ENCODE measurements at places on chromosomes 11 and 22.

DNA sequence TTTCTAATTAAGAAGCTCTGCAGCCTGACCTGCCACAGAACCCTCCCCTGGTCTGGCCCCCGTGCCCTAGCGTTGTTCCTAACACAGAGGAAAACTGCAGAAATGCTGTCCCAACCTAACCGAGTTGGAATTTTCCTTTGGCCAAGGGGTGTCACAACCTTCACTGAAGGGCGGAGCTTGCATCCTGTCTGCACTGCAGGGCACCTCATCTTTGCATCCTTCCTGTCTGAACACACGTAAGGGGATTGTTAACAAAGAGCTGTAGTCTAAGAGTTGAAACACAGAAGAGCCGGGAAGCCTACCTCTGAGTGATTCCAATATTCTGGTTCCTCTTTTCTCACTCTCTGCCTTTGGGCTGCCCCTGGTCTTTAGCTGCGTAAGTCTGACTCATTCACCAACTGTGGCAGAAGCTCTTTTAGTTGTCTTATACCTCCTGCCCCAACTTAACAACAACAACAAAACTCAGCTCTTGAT is 1.6 kb downstream of the DIXDC1 start:
- peak; percentile 30 for DNase-seq

GRCh38 chr11:111018566-111018965 is 227.0 kb upstream of the POU2AF2 start:
- DNase-seq = no peak

DNA sequence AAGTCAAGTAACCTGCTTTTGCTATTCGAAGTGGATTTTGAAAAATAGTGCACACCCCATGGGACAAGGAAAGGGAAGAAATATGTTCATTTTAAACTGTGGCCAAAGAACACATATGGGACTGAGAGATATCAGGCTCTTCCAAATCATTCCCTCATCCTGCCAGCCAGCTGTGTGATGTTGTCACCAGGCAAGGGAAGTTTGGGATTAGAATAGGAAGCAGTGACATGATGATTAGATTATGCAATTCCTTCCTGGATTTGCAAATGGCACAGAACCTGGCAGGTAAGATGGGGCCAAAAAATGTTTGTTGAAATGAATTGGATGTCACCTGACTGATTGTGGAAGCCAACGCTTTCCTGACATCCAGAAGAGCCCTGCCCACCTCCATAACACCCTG is 4.9 kb upstream of the SCN3B start:
- DNase-seq = no peak

DNA sequence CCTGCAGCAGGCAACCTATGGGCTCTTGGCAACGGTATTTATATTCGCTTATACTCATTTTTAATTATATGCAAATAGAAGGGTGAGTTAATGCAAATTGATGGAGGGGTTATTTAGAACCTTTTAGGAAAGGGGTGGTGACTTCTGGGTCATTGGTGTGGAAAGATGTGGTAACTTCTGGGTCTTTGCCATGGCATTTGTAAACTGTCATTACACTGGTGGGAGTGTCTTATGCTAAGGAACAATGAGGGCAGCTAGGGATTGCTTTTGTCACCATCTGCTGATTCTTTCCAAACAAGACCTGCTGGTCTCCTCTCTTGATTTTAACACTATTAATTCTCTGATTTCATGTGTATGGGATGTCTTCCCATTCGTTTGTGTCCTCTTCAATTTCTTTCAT is 11.7 kb upstream of the KAT5 start:
- peak; percentile 91 for DNase-seq

DNA sequence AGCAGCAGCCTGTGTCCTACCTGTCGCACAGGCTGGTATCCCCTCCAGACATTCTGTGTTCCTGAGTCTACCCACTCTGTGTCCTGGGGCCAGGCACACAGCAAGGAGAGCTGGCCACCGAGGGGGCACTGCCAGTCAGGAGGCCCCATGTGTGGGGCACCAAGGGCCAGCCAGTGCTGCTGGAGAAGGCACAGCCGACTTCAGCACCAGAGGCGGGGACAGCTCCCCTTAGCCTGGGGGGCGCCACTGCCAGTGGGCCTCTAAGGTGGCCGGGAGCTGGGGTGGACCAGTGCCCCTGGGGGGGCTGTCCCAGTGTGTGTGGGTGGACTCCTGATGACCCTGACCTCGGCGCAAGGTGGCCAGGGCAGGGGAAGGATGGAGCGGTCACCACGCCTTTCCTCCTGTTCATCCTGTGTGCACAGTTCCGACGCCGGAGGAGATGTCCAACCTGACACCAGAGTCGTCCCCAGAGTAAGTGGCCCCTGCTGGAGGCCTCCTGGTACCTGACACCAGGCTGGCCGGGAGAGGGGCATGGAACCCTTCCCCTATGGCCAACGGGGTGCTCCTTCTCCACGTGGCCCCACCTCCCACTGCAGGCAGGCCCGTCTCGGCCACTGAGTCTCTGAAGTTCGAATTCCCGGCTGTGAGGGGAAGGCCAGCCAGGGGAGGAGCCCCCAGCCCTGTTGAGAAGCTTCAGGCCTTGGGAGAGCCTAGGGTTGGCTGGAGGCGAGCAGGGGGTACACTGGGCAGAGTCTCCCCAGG is 35.4 kb downstream of the MOB2 start:
- DNase-seq = no peak

- no peak for DNase-seq
These were observed 9.4 kb upstream of the SLC25A1 start for GRCh38 chr22:19187716-19188563.

- no peak for DNase-seq
These were observed 72.7 kb downstream of the TRIM29 start for GRCh38 chr11:120065176-120065575.

DNA sequence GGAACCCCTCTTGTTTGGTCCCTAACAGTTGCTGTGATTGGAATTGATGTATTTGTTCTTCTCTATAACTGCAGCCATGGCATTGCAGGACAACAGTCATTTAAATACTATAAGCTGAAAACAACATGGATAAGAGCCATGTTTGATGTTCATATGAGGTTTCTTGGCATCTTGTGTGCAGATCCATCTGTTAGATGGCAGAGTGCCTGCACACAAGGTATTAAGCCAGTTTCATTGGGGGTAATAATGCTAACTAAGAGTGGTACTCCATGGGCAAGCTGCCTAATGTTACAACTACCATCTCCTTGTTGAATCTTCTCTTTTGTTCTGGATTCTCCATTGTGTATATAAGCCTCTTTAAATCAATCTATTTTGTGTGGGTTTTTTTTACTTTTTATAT is 206.0 kb upstream of the CHORDC1 start:
- DNase-seq = no peak

DNA sequence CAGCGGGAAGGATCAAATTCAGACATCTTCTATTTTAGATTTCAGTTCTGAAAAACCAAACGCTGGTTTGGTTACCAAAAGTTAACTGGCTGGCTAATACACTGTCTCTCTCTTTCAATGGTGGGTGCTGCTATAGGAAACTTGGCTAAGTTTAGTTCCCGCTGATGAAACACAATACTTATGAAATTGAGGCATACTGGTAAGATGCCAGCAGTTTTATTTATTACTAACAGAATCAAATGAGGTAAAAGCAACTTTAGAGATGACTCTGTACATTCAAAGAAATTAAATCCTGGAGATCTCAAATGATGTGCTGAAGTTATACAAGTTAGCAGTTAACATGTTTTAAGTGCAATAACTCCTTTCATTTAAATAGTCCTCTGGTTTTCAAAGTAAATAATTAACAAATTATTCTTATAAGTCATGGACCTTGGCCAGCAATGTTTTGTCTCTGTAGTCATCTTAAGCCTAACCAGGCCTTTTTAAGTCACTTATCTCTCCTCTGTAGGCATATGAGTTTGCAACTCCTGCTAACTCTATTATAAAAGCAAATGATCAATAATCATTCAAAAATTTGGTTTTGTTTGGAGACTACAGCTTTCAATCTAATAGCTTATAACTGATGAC is 54.8 kb downstream of the PAK1 start:
- DNase-seq = no peak

- DNase-seq = no peak
These were observed 329.1 kb downstream of the TMEM135 start for GRCh38 chr11:87366763-87367405.

GRCh38 chr11:13238879-13239514 is 38.6 kb upstream of the BMAL1 start:
- DNase-seq = peak; percentile 67

GRCh38 chr11:22165087-22165486 is 27.8 kb upstream of the ANO5 start:
- no peak for DNase-seq

- no peak for DNase-seq
These were observed 754.4 kb upstream of the RAG2 start for GRCh38 chr11:37352485-37352884.

GRCh38 chr11:73498343-73498742 is 99.6 kb downstream of the FAM168A start:
- DNase-seq = no peak

GRCh38 chr11:14881576-14882193 is 10.3 kb downstream of the CYP2R1 start:
- no peak for DNase-seq

DNA sequence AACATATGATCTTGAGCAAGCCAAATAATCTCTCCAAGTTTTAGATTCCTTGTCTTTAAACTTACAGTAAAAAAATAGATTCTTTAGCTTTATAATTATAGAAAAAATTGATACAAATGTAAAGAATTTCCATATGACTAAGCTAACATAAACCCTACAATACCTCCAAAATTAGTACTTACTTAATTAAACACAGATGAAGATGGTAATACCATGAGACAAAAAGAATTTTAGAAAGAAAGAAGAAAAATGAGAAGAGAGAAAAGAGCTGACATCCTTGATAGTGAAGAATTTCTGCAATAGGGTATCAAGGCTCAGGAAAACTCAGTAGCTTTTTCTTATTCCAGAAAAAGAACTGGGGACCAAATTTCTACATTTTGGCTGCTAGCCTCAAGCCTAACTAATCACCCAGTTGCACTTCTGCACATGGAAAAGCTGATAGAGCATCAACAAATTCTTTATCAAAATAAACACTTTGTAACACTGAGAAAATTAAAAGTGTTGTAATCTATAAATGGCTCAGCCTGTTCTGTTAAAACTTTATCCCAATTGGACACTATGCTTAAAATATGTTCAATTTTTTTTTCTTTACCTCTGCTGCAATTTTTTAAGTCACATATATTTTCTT is 24.7 kb upstream of the SOX6 start:
- no peak for DNase-seq

DNA sequence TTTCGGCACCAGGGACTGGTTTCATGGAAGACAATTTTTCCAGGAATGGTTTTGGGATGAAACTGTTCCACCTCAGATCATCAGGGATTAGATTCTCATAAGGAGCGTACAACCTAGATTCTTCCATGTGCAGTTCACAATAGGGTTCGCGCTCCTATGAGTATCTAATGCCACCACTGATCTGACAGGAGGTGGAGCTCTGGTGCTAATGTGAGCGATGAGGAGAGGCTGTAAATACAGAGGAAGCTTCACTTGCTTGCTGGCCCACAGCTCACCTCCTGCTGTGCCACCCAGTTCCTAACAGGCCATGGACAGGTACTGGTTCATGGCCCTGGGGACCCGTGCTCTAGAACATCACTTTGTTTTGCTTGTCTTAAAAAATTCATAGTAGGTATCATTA is 41.8 kb upstream of the AMPD3 start:
- peak; percentile 52 for DNase-seq

GRCh38 chr11:133966921-133967598 is 10.3 kb upstream of the IGSF9B start:
- peak; percentile 11 for DNase-seq

GRCh38 chr22:26174280-26174679 is 5.0 kb downstream of the SEZ6L start:
- DNase-seq = peak; percentile 15

- no peak for DNase-seq
These were observed 21.5 kb downstream of the BIRC2 start for GRCh38 chr11:102368472-102368871.

- DNase-seq = no peak
These were observed 54.9 kb downstream of the GLYATL1 start for GRCh38 chr11:58994171-58994570.

DNA sequence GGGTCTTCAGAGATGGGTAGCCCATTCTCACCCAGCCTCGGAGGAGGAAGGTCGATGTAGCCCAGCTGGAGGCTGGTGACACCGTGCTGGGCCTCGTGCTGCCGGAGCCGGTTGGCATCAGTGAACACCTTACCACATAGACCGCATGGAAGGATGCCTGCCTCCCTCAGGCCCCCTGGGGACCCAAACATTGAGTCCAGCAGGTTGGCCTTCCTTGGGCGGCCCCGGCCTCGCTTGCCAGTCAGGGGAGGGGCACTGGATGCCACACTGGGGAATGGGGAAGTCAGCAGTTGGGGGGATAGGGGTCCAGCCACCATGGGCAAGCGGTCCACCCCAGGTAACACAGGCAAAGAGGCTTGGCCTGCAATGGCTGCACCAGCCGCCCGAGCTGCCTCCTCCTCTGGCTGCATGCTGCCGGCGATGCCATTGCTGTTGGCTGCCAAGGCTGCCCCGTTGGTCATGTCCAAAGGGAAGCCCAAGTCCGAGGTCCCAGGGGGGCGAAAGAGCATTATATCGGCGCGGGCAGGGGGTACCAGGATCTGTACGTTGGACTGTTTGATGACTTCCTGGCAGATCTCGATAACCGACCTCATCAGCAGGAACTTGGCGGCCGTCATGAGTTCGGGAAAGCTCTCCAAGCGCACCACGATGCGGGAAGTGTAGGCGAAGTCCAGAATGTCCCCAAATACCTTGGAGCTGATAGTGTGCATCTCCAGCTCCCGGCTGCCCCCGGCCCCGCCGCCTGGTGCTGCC is 1.4 kb downstream of the PATZ1 start:
- DNase-seq = peak; percentile 76

GRCh38 chr22:30287648-30288418 is 1.5 kb downstream of the CASTOR1 start:
- DNase-seq = peak; percentile 91

DNA sequence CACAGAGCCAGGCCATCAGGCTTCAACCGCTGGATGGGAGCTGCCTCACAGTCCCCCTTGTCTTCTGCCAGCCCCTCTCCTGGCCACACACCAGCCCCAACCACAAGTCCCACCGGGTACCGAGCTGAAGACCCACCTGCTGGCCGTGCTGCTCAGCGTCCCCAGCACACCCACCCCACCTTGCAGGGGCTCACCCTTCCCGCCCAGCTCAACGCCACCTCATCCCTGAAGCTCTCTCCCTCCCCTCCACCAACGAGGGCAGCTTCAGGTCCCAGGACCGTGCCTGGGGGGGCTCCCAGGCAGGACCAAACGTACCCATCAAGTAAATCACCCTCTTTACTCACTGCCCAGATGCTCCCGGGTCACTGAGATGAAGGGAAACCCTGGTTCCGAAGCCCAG is 141.0 kb downstream of the CRYBB2 start:
- no peak for DNase-seq

GRCh38 chr11:130625578-130626306 is 177.3 kb downstream of the ADAMTS15 start:
- DNase-seq = no peak

Measured in NAMALWA (cell line).